ENCODE measurements at places on chromosomes 4 and X. TPM values are rescaled to one million over a fixed set of nuclear protein-coding genes. Genes with fewer than 3 reads are reported as not detected.

- DNase-seq, result peak; percentile 38
Measured at GRCh38 chr4:36111172-36111571, 133.1 kb downstream of the ARAP2 start.

Gene MAGEB10
- not detected for total RNA-seq

DNA sequence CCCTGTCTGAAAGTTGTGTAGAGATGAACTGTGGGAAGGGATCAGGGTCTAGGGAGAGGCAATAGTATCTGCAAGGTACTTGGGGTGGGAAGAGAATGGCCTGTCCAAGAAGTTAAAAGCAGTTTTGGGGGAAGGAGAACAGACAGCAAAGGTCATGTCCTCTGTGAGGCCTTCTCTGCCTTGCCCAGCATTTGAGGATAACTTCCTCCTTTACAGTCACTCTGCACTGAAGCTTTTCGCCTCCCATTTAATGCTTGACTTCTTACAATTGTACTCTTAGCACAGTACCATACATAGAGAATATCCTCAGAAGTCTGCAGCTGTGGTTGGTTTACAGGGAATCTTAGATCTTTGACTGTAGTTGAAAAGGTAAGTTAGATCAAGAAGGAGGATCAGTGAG is 121.8 kb upstream of the AP1S2 start:
- DNase-seq, result no peak

- DNase-seq, result no peak
Measured at GRCh38 chr4:155948541-155948940, 5.1 kb downstream of the CTSO start.

GRCh38 chrX:16946361-16946964 is at the start of gene REPS2:
Gene REPS2 (plus strand): TSS chrX:16946658. CDS start chrX:16946862, 204 bp downstream.
- peak; percentile 48 for DNase-seq

Gene IL21
- not detected for total RNA-seq

DNA sequence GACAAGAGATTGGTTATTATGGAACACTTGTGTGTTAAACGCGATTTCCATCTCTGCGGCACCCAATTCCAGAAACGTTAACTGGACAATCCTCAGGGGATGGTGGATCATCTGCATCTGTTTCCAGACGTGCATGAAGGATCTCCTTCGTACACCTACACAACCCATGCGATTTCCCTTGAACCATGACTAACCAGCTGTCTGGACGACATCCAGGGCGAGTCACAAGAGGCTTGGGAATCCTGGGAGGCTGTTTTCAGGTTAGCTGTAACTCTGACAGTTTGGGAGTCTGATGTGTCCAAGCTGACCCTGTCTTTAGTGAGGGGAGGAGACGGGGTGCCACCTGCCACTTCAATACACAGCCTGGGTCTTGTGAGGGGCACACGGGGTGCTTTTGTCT is 84.5 kb downstream of the GATB start:
- peak; percentile 58 for DNase-seq

- DNase-seq, result no peak
Measured at GRCh38 chr4:54645830-54646229, 11.9 kb upstream of the KIT start.

DNA sequence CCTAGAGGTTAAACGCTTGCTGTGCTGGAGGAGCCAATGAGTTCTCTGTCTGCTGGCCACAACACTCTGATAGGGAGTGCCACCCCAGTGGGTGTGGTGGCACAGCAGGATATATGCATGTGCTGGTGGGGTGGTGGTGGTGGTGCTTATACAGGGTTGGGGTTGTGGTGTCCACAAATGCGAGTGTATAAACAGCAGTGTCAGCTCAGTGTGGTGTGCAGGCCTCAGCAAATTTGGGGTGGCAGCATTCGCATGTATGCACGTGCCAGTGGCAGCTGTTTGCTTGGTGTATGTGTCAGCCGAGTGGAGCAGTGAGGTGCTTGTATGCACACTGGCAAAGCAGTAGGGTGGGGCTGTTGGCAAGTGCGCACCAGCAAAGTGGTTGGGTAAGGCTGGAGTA is 157.4 kb downstream of the FAM47A start:
- DNase-seq, result no peak

Gene NRK
- 4.7 TPM for total RNA-seq

DNA sequence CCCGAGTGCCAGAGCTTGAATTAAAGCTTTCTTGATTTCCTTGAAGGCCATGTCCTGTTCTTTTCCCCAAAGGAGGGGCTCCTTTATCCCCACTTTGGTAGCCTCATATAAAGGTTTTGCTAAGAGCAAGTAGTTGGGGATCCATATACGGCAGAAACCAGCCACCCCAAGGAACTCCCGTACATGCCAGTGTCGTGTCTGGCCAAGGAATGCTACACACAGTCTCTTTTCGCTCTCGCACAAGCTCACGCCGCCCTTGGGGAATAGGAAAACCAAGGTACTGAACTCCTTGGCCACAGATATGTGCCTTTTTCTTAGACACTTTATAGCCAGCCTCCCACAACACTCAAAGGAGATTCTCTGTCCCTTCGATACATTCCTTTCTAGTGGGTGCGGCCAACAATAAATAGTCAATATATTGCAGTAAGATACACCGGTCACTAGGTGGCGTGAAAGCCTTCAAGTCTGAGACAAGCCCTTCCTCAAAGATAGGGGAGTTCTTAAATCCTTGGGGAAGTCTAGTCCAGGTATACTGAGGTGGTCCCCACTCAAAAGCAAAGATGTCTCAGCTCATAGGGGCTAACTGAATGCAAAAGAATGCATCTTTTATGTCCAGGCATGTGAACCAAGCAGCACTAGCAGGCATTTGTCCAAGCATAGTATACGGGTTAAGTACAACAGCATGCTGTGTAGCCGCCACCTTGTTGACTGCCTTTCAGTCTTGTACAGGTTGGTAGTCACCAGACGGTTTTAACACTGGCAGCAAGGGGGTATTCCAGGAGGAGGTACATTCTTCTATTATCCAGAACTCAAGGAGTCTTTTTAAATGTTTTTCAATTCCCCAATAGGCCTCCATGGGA is 57.8 kb upstream of the XAGE1B start:
- DNase-seq, result peak; percentile 60

DNA sequence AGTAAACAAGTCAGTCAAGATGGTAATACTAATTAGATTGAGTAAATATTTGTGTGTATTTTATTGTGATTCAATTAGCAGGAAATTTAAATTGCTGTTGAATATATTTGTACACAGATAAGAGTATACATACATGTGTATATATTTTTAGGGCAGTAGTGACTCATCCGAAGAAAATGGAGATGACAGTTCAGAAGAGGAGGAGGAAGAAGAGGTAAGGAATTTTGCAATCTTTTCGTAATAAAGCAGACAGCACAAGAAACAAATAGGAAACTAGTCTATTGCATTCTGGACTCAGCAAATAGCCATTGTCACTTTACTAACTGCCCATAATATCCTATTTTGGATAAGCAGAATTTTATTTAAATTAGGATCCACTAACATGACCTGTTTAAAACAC is 6.6 kb downstream of the IBSP start:
- DNase-seq, result peak; percentile 42

Gene CORIN
- total RNA-seq, result 3.2 TPM

DNA sequence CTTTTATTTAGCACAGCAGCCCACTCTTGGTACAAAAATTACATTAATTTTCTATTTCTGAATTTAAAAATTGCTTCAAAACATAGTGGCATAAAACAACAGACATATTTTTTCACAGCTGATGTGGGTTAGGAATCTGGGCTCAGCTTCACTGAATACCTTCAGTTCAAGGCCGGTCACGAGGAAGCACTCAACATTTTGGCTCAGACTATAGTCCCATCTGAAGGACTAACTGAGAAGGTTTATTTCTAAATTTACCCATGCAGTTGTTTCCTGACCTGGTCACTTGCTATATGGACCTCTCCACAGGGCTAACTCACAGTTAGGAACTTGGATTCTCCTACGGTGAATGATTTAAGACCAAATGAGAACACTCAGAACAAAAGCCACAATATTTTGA is 1230.2 kb upstream of the ADGRL3 start:
- DNase-seq, result no peak

- no peak for DNase-seq
Measured at GRCh38 chrX:110114260-110114776, 111.4 kb downstream of the TMEM164 start.

DNA sequence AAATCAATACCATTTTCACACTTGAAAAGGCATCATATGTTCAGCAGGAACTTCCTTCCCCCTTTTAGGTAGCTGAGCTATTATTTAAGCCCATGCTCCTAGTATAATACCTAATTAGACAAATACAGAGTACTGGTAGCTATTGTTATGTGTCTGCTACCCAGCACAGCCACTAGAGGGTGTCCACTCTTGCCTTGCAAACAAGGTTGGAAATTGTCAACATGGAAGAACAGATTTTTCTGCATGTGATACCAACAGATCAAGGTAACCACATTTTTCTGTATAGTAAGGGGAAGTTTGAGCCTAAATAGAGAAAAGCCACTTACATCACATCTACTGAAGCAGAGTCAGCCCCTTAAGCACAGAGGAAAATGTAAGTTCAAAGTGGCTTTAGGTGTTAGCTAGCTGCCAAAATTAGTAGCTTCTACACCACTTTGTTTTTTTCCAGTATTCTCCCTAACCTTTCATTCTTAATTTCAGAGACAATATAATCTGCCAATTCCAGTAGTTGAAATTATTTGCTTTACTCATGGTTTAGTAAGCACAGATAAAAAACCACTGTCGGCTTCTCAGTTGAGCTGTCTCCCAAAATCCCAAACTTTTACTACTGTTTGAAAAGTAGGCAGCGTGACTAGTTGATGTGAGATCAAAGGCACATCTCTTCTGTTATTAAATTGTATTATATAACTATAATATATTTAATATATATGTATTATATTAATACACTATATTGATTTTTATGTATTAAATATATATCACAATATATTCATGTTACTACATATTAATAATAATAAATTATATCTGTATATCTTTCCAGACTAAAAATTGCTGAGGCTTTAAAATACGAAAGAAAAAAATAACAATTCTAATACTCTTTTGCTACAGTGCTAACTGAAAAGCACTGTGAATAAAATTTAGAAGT is 38.2 kb downstream of the EDNRA start:
- peak; percentile 78 for DNase-seq

DNA sequence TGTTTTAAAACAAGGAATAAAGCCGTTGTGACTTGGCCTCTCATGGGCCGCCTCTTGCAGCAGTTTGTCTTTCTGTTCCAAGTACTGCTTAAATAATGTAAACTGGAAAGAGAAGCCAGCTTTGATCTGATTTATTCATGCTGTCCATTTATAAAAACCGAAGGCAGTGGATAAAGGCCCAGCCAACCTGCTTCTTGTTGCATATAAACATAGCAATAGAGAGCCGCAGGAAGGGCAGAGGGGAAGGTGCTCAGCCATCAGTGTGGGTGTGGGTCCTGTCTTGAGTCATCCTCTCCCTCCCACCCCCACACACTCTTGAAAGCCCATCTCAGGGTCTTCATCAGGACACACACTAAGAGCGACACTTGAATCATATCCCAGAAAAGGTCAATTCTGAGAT is 187.9 kb upstream of the FAM9B start:
- peak; percentile 11 for DNase-seq

- no peak for DNase-seq
Measured at GRCh38 chrX:75623535-75623934, 100.7 kb upstream of the ZDHHC15 start.

GRCh38 chr4:32519060-32519459 is 1798.9 kb downstream of the PCDH7 start:
- no peak for DNase-seq

DNA sequence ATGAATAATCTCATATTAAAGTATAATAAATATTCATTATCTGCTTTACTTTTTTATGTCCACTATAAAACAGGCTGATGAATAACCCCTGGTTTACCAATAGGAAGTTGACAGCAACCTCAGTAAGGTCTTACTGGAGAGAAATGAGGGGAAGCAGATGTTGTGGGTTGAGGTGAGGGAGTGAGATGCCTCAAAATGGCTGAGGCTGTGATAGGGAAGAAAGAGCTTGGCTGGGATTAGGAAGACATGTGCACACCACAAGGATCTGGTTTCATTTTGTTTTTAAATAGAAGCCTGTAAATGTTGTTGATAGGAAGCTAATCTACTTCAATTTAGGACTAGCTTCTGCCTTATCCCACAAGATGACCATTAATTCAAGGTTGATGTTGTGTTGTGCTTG is 14.4 kb upstream of the CYBB start:
- no peak for DNase-seq

- DNase-seq, result peak; percentile 29
Measured at GRCh38 chr4:186144198-186144945, 39.9 kb downstream of the FAM149A start.

Gene DCK
- 18.4 TPM for total RNA-seq

DNA sequence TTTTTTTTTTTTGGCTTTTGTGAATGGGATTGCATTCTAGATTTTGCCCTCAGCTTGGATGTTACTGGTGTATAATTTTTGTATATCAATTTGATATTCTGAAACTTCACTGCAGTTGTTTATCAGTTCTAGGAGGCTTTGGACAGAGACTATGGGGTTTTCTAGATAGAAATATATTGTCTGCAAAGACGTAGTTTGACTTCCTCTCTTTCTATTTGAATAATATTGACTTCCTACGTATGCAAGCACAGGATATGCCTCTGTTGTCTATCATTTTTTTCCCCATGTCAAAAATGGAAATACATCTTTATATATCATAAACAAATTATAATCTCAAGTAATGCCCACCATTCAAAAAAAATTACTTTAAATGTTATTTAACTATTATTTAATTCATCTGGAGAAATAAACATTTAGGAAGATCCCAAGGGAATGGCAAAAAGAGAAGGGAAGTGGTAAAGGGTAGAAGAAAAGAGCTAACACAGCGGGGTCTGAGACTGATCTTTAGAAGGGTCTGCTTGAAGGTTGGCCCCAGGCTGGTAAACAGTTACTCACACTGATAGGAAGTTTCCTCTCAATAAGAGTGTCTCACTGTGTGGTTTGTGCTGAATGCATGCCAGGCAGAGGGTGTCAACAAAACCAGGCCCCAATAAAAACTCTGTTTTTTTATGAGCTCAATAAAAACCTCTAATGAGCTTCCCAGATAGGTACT is 35.7 kb downstream of the ZNF518B start:
- DNase-seq, result no peak

Gene FAT1
- 454 TPM for total RNA-seq
